ENCODE measurements at places on chromosomes 7 and 10.

GRCh38 chr10:106577266-106577665 is 587.2 kb downstream of the SORCS1 start:
- no peak for DNase-seq

- DNase-seq = peak; percentile 88
Measured at GRCh38 chr10:62805231-62806099, 945 bp downstream of the ADO start.

DNA sequence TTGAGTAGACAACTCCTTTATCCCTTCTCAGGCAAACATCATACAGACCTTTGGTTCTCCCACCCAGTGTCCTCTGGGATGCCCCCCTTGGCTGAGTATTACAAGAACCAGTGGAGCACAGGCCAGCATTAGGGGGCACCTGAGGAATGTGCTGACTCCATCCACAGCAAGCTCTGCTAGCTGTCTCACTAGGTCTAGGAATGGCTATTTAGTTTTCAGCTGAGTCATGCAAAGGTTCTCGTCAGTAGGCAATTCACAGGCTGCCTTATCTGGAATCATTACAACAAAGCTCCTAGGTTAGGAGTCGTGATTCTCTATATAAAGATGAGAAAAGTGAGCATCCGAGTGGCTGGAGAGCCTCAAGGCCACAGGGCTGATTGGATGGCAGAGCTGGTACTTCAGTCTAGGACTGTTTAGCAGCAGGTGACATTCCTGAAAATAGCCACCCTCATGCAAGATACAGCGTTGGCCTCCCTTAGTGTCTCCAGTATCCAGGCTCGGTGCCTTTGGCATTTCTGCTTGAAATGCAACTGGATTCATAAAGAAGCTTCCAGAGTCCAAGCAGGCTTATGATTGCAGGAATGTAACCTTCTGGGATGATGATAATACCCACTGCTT is 75.8 kb downstream of the CDCA7L start:
- no peak for DNase-seq

GRCh38 chr7:44707558-44708230 is 41.0 kb upstream of the ZMIZ2 start:
- no peak for DNase-seq

DNA sequence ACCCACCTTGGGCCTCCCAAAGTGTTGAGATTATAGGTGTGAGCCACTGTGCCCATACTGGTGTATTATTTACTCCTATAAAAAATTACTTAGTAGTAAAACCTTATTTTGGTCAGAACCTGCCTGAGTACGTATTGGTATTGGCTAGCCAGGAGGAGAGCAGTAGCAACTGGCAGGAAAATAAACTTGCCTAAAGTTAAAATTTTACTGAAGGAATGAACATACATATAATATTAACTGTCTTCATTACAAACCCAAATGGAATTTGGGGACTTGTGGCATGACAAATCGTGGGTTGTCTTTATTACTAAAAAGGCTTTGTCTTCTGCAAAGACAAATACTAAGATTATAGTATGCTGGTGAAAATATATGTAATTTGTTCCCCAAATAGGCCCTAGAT is 8.4 kb downstream of the RAB18 start:
- DNase-seq = no peak

DNA sequence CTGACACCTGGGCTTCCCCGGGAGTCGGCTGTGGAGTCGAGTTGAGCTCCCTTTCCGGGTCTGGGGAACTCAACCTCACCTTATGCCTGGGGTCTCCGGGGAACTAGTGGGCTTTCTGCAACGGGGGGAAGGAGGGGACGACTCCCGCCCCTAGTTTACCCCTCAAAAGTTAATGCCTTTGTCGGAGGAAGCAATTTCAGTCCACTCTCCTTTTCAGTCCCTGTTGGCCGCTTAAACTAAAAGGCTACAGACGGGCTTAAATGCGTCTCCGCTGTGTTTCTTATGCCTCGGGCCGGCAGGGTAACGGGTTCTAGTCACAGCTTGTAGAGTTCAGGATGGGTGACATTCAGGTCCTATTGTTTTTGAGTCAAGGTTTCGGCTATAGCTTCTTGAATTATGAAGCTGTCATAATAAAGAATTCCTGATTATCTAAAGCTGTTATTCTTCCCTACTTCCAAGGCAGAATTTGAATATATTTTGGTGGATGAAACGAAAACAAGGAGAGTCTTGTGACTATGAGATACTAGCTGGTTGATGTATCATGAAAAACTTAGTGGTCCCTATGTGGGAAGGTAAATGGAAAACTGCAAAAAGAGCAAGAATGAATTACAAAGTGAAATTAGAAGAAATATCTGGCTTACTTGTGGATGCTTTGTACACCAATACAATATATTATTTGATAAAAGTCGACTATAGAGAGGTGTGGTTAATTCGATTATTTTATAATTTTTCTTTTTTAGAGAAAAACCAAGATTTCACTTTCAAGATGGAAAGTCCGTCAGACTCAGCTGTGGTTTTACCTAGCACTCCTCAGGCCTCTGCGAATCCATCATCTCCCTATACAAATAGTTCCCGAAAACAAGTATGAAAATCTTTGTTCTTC is 495 bp downstream of the SFR1 start:
- DNase-seq = no peak

DNA sequence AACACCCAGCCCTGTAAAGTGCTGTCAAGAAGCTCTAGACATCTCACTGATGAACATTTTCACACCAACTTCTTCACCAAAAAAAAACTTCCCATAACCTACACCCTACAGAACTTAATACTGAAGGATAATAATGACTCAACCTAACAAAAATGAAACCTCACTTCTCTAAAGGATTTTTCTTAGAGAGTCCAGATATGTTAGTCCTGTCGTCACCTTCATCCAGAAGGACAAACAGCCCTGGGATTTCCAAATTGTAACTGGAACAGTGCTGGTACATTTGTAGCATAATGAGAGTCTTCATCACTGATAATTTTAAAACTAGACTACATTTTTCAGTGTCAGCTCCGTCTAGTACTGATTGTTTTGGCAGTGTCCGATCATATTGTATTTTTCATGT is 528.6 kb upstream of the CELF2 start:
- DNase-seq = no peak

DNA sequence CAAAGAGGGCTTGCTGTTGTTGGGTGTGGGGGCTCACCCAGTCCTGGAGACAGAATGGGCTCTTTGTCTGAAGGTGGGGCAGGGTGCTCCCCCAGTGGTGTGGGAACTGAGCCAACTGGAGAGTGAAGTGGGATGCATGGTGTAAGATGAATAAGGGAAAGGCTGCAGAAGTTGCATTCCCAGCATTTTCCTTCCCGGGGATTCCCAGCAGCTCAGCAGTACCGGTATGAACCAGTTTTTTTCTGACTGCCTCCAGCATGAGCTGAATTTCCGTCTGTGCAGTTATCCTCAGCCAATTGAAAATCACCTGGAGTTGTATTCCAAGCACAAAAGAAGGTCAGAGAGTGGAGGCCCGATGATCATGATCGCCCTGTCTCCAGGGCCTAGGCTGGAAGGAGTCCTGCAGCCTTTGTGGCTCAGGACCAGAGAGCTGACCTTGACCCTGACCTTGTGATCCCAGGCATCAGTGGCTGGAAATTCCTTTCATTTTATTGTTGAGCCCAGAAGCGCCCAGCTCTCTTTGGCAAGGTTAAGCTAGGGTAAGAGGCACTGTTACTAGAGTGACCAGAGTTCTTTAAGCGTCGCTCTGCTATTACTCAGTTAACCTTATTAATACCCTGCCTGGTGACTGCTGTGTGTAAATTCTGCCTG is 33.4 kb downstream of the OGDH start:
- peak; percentile 46 for DNase-seq

- no peak for DNase-seq
Measured at GRCh38 chr10:110699859-110700468, 55.8 kb downstream of the RBM20 start.

DNA sequence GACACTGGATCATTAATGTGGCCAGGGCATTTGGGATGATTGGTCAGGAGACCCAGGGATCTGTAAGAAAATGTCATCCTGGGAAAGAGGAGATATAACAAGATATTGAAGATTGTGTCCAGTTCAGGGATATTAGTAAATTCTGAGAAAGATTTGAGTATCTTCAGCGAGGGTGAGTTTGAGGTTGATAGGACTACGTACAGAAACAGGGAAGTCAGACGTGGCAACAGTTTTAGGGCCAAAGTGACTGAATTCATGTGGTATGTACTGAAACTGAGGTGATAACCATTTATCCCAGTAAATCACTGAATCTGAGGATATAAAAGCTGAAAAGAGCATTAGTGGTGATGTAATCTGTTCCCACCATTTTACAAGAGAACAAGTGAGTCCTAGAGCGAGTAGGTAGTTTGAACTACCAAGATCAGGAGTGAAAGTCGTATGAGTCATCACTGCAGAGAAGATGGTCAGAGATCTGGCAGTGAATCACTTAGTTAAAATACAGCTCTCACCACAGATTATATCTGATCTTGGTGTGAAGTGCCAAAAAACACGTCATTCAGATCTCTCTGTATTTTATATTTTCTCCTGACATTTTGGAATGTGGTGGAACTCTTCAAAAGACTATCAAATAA is 220.5 kb downstream of the CDK14 start:
- DNase-seq = no peak

DNA sequence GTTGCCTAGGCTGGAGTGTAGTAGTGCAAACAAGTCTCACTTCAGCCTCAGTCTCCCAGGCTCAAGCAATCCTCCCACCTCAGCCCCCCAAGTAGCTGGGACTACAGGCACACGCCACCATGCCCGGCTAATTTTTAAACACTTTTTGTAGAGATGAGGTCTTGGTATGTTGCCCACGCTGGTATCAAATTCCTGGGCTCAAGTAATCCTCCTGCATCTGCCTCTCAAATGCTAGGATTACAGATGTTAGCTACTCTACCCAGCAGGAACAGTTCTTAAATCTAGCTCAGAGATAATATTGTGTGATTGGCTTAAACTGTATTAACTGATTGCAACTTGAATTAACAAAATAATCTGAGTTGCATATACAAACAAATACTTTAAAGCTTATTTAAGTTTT is 82.9 kb downstream of the CDK14 start:
- DNase-seq = no peak

- no peak for DNase-seq
Measured at GRCh38 chr10:124339119-124340032, 79.3 kb downstream of the OAT start.

DNA sequence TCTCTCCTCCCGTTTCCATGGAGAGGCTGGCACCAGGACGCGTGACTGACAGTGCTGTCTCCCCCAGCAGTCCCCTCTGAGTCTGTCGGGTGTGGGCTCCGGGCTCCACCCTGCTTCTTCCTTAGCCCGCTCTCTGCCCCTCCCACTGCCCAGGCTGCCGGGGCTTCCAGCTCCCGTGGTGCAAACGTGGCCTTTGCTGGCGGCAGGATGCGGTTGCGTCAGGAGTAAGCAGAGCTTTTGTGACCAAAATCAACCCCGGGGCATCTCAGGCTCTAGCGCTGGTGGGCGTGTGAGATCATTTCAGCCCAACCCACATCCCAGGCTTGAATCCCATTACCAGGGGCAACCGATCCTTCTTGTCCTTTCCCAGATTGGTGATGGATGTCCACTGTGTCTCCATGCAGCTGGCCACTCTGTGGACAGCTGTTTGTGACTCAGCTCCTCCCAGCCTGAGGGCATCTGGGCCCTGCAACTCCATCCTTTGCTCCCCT is 28.2 kb downstream of the PTPRE start:
- DNase-seq = no peak

DNA sequence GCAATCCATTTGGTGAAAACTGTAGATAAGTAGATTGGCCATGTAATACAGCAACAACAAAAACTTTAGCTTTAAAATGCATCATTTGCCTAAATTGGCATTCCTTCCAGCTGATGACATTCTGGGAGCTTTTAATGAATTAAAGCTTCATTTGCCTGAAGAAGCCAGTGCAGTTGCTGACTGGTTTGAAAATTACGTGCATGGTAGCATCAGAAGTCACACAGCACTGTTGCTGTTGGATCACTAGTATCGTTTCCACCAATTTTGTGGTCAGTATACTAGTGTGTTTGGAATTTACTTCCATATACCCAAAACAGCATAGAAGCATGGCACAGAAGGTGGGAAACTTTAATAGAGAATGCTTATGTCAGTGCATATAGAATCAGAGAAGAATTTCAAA is 194.9 kb downstream of the ETV1 start:
- DNase-seq = no peak
